Stimulated activated CD4-positive, alpha-beta T cell treated with anti-CD3 and anti-CD28 coated beads, Interleukin-1b, Interleukin-23, amount 100 ng/mL, for 4 hours (primary cell): ENCODE measurements at places on chromosomes 5 and 9.
A peak's percentile ranks its signal among the peaks of the same experiment; 100 is the strongest.

GRCh38 chr9:12723409-12724028 lies 30.3 kb downstream of the TYRP1 start:
- no peak for DNase-seq

GRCh38 chr5:44884036-44884435 lies 75.3 kb downstream of the MRPS30 start:
- DNase-seq = no peak

DNA sequence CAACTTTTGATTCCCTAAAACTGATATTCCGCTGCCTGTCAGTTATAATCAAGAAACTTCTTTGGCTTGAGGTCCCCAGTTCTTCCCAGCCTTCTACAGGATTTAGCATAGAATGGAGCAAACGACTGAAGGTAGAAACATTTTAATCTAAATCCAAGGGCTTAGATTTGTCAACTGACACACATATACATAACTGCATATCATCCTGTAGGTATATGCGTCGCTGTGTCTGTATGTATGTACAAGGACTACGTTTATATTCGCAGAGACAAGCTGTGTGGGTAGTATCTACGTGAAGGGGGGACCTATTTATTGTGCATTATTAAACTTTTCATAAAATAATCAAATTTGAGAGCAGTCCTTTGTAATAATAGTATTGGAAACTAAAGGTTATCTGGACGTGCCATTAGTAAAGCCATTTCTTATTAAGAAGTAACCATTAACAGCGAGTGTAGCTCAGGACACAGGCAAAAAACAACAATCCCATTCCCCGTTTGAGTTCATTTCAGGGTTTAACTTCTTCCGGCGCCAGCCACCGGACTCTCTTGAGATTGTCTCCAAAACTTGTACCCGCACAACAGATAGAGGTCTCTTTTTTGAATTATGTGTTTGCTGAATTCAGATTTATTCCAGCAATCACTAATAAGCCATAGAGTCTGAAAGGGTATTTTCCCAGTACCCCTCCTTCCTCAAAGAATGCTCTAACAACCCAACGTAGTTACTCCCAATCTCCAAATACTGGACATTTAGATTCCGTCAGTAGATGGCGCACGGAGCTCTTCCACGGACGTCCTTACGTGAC lies 2.1 kb upstream of the MLLT3 start:
- peak; percentile 8 for DNase-seq

DNA sequence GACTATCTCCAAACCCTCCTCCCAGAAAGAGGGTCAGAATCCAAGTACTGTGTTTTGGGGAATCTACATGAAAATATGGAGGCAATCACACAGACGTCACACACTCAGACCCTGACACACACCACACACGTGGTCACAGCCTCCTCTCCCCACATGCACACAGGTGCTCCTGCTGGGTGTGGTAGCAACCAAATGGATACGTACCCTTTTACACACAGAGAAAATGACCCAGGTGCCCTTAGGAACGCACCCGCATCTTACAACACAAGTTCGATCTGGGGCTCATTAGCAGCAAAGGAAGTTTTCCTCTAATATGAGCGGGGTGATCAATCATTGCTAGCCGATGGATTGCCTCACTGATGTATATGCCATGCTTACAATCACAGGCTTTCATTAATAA lies 480.2 kb upstream of the KLF4 start:
- no peak for DNase-seq

DNA sequence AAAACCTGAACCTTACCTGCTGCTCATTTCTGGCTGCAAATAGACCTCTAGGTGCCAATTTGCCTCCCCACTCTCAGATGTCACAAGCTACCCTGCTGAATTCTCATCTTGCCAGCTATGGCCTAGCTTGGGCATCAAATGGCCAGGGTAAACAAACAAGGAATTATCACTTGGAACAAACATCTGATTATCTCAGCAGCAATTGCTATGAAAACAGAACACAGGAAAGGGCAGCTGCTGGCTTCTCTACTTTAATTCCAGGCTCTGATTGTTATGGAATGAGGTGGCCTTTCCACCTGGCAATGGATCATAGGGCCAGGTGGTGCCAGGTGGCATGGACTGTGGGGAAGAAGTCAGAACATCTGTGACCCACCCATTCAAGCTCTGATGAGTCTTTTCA lies 505.1 kb downstream of the TLR4 start:
- no peak for DNase-seq

DNA sequence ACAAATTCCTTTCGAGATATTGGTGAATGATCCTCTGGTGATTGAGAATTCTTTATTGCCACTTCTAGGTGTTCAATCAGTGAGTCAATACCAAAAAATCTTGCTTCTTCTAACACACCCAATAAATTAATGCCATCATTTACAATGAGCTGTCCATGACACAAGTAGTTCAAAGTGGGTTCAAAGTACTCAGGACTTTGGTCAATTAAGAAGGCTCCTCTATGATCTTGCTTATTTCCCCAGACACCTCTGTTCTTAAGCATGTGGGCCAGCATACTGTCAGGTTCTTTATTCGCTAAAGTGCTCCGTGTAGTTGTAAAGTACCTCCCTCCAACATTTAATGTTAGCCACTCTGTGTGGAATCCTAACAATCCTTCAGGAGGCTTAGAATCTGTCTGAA lies 127.1 kb downstream of the WDR70 start:
- no peak for DNase-seq

DNA sequence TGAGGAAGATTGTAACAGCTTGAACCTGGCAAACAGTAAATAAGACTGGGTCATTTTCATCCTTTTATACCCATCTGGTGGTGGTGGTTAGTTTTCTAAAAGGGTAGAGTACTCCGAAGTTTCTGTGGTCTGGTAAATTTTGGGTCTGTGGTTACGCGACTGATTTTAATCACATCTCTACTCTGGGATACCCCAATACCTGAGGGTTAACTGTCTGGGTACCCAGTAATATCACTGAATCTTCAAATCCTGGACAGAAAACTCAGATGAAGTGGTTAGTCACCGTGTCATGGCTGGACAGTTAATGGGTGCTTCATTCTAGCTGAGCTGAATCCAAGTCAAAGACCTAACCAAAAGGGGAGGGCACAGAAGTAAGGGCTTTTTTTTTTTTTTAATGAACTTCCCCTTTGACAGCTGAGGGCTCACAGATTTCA lies 474.2 kb downstream of the GADD45G start:
- DNase-seq = no peak

GRCh38 chr5:178461004-178461730 lies 129.0 kb downstream of the COL23A1 start:
- peak; percentile 32 for DNase-seq

- DNase-seq = no peak
These were observed 119.9 kb downstream of the PAX5 start for GRCh38 chr9:36914212-36914577.

DNA sequence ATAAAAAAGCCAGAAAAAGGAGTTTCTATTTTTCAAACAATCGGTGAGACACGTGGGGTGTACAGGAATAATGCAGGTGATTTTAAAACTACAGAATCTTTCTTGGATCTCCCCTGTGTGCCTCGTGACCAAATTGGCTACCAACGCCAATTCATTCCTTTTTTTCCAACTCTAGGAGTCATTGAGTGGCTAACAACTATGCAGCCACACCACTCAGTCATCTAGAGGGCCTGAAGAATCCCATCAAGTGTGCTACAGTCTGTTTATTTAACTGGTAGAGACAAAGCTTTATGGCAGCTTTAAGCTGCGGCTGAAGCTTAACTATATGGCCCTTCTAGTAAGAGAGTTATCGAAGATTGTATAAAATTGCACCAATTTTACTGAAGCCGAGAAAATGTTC lies 113.1 kb upstream of the NIPBL start:
- DNase-seq = no peak

GRCh38 chr9:133939845-133940244 lies 52.3 kb downstream of the VAV2 start:
- no peak for DNase-seq

DNA sequence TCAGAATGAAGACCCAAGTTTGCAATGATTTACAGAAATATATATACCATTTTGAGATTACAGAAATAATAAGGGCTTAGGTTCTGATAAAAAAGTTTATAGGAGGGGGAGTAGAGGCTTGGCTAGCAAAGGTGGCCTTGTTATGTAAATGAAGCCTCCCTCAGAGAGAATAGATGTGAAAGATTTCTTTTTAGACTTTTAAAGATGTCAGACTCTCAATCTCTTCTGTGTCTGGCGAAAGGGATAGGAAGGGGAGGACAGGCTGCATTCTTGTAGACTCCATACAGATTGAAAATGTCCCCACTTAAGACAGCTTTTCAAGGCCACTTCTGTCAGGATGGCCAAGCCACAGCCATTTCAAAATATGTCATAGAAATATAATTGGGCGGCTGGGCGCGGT lies 63.1 kb upstream of the CLINT1 start:
- no peak for DNase-seq

DNA sequence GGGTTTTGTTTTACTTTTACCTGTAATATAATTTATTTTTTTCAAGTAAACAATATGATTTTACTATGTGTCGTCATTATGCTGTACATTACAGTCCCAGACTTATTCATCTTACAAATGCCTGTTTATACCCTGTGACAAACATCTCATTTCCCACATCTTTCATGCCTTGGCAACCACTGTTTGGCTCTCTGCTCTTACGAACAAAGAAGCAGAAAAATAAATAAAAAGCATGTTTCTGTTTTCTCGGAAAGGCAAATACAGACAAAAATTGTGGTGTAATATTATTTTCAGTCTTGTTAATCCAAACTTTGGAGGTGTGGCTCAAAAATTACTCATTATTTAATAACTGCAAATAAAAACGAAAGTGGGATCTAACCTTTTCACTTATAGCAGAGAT lies 393.0 kb downstream of the CDH12 start:
- DNase-seq = no peak

- DNase-seq = no peak
These were observed 95.9 kb upstream of the PCSK1 start for GRCh38 chr5:96528826-96529474.

DNA sequence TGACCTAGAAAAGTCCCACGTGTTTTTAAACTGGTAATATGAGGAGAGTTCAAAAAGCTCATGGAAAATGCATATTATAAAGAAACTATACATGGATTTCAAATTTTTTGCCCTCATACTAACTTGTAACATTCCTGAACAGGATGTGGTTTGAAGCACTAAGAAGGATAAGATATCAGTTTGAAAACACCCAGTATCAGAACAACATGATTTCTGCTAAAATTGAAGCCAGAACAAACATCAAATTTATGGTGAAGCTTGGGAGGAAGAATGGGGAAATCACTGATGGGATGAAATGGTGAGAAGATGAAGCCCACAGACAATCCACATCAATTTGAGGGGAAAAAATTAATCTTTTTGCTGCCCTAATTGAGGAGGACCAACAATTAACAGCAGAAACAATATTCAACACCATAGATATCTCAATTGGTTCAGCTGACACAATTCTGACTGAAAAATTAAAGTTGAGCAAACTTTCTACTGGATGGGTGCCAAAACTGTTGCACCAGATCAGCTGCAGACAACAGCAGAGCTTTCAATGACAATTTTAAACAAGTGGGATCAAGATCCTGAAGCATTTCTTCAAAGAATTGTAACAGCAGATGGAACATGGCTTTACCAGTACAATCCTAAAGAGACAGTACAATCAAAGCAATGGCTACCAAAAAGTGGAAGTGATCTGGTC lies 113.2 kb upstream of the SNX2 start:
- DNase-seq = no peak
